Stimulated activated CD8-positive, alpha-beta memory T cell treated with anti-CD3 and anti-CD28 coated beads, Interleukin-7, amount 100 ng/mL, for 4 hours (primary cell): ENCODE measurements at places on chromosomes 1 and 21.

DNA sequence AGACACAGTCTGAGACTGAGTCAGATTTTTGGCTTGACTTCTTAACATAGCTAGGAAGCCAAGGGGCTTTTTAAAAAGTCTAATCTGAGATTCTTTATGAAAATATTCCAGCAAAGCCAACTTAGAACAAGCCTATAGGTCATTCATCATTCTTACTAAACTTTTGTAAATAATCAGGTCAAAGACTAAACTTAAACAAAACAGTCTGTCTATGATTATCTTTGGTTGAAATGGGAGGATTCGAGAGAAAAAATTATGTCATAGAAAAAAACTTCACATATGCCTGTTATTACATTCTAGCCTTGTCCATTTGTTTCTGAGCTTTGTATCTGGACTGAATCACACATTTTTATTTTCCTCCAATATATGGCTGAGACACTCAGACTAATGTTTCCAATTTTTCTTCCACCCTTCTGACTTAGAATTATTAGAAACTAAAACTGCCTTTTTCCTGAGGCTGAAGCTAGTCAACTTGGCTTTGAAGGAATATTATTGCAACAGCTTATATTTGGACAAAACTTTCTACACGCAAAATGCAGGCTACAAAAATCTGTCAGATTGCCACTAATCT, 83.3 kb downstream of the ETS2 start:
- DNase-seq: no peak

- no peak for DNase-seq
Measured at GRCh38 chr1:58738876-58739275, 39.0 kb upstream of the MYSM1 start.

DNA sequence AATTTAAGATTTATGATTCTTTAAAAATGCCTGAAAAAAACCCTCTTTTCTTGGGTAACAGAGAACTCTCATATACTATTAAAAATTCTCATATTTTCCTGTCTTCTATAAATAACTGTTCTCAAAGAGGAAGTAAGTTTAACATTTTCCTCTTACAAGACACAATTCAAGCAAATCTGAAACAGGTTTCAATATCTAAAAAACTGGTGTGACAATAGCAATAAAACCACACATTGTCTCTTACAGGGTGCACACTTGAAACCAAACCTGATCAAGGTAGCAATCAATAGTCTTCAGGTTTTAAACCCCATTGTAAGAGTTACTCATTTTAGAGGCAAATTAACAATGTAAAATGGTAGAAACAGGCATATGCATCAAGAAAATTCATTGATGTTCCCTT, 28.0 kb downstream of the FUBP1 start:
- no peak for DNase-seq

- no peak for DNase-seq
Measured at GRCh38 chr1:89800022-89800655, 20.7 kb upstream of the LRRC8D start.

DNA sequence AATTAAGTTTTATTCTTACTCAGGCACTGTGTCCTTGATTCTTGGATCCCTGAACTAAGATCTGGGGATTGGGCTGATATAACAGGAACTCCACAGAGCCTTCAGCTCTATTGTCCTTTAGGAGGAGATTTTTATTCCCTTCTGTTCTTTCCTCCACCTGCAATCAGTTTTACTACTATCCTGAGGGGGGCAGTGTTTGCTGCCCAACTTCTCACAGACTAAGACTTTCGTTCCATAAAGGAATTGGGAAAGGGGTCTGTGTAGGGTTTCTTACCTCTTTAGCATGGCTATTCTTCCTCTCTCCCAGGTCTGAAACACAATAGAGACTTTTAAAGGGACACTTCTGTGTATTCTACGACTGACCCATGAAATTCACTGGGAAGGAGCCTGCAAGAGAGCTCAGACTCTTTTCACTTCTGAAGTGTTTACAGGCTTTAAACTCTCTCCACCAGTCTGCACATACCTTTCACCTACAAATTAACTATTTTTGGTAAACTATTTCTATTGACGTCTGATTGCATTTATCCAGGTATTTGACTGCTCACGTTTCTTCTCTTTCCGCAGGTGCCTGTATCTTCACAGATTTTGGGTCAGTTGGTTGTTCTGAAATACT, 103.3 kb upstream of the DEPDC1 start:
- no peak for DNase-seq

GRCh38 chr1:99705385-99705784, 59.5 kb downstream of the PALMD start:
- DNase-seq: no peak

DNA sequence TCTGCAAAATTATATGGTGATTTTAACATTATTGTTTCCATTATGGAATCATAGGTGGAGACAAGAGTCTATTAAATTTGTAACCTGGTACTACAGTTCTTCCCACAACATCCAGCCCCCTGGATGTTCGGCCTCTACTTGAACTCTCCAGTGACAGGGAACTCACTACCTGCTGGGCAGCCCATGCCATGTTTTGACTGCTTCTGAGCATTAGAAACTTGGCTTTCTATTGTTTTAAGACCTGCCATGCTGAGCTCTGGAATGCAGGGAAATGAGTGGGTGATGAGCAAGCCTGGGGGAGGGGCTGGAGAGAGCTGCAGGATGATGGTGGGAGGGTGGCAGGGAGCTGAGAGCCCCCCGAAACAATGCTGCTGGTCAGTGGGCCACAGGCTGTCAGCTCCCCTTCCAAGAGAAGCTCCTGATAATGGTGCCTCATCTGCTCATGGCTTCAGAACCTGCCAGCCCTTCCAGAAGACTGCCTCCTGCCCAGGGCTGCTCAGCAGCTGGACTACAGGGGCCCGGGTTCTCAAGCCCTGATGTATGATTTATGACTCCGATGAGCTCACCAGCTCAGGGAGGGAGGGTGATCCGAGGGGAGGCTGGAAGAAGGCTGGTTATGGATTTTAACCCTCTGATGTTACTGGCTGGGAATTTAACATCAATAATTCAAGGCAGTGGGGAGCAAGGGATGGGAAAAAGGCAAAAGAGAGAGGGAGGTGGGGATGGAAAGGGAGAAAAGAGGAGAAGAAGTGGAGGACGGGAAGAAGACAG, 205.0 kb downstream of the HIVEP3 start:
- DNase-seq: no peak

GRCh38 chr21:24023402-24023801, 1583.9 kb downstream of the MRPL39 start:
- DNase-seq: no peak

DNA sequence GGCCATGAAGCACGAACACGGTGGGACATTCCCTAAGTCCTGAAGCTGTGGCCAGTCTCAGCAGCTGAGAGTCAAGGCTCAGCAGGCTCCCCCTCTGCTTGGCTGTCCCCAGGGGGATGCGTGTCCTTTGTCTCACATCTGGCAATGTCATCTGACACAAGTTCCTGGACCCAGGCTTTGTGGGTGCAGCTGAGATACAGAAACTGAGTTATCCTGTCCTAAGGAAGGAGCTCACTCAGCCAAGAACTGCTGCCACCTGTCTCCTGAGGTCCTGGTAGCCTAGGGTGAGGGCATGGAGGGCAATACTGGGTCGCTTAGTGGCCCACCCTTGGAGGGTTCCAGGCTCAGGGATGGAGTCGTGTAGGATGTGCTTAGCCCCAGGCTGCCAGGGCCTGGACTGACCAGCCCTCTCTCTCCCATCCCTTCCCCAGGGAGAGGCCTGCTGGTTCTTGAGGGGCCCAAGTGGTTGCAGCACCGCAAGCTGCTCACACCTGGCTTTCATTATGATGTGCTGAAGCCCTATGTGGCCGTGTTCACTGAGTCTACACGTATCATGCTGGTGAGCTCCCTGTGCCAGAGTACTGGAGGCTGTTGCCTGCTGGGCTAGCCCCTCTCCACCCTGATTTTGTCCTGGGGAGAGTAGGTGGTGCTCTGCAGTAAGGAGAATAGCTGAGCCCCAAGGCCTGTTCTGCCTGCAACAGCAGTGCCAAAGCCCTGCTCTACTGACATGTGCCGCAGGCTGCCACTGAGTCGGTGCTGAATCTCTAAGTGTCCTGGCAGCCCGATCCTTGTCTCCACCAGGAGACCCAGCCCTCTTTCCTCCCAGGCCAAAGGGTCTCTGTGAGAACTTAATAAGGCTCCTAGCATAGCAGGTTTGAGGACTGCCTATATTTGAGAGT, 13.5 kb downstream of the CYP4B1 start:
- DNase-seq: no peak

DNA sequence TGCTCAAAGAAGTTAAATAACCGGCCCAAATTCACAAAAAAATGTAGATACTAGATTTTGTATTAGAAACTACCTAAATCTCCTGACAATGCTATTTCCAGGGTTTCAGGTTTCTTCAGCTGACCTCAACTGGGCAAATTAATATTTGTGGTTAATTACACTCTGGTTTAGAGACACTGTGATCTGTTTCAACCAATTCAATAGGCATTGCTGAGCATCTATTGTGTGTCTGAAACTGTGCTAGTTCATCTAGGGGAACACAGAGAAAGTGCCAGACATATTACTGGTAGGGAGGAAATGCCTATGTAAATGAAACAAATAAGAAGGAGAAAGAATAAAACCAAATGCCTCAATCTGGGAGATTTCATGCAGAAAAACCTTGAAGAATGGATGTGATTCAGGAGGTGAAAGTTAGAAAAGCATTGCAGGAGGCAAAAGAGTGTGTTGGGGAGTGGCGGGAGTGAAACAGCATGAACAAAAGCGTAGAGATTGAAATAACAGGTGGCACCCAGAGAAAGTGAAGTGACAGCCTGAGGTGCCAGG, 51.3 kb upstream of the IVNS1ABP start:
- DNase-seq: no peak

DNA sequence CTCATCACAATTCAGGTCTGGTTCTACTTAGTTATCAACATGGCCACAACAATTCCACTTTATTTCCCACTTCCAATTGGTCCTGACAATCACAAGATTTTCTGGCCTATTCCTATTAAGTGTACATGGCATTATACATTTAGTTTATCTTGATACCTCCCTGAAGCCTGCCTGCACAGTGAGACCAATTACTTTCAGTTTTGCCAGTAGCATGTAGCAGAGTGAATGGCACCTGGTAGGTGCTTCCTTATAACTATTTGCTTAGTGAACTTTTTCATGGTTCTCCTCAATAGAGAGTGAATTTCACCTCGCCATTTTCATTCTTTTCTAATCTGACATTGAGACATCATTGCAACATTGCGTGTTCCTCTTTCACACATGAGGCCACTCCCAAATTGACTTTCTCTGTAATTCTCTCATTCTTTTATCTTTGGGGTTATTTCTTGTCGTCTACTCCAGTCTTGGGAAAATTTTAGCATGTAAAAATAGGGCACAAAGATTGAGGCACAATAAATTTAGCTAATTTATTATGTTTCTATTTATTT, 124.3 kb downstream of the DISC1 start:
- DNase-seq: no peak

- no peak for DNase-seq
Measured at GRCh38 chr1:11473491-11474034, 5.4 kb upstream of the DISP3 start.

DNA sequence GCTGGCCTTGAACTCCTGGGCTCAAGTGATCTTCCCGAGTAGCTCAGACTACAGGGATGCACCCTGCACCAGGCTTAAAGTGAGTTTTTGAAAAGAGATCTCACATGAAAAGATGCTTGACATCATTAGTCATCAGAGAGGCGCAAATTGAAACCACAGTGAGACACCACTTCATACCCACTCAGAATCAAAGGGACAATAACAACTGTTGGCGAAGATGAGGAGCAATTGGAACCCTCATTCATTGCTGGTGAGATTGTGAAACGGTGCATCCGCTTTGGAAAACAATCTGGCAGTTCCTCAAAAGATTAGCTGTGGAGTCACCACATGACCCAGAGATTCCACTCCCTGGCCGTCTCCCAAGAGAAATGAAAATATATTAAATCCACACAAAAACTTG, 122.3 kb downstream of the PGBD5 start:
- no peak for DNase-seq

GRCh38 chr1:12565094-12565965, 52.7 kb downstream of the DHRS3 start:
- DNase-seq: no peak

DNA sequence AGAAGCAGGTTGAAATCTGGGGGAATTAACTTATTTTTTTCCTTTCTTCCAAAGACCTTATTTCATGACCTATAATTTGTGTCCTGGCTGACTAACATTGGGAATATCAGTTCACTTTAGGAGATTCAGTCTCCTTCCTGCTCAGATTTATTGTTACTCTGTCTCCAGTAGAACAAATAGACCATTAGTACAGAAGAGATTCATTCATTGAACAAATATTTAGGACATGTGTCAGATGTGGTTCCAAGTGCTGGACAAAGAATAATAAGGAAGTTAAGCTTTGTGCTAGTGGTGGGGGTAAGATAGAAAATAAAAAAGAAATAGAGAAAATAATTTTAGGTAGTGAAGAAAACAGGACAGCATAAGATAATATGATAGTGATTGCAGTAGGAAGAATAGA, 20.3 kb downstream of the ZMYM4 start:
- no peak for DNase-seq

- no peak for DNase-seq
Measured at GRCh38 chr1:160338580-160338979, 4.5 kb downstream of the COPA start.

GRCh38 chr1:245556057-245556456, 401.3 kb downstream of the KIF26B start:
- DNase-seq: no peak

- no peak for DNase-seq
Measured at GRCh38 chr1:225979421-225979820, 19.7 kb downstream of the SDE2 start.

DNA sequence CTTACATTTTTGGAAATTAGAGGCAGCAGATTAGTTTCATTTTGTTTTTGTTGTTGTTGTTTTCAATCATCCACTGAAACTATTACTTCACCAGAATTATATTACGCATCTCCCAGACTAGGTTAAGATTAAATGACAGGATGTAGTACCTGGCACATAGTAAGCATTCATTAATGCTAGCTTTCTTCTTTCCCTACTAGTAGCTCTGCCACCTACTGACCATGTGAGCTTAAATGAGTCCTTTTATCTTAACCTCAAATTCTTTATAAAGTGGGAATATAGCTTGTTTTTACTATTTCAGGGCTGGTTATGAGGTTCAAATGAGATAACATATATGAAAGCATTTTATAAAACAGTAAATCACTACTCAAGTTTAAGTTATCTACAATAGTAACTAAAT, 10.2 kb upstream of the ASPM start:
- DNase-seq: no peak

- no peak for DNase-seq
Measured at GRCh38 chr1:100699744-100700143, 19.8 kb upstream of the VCAM1 start.

DNA sequence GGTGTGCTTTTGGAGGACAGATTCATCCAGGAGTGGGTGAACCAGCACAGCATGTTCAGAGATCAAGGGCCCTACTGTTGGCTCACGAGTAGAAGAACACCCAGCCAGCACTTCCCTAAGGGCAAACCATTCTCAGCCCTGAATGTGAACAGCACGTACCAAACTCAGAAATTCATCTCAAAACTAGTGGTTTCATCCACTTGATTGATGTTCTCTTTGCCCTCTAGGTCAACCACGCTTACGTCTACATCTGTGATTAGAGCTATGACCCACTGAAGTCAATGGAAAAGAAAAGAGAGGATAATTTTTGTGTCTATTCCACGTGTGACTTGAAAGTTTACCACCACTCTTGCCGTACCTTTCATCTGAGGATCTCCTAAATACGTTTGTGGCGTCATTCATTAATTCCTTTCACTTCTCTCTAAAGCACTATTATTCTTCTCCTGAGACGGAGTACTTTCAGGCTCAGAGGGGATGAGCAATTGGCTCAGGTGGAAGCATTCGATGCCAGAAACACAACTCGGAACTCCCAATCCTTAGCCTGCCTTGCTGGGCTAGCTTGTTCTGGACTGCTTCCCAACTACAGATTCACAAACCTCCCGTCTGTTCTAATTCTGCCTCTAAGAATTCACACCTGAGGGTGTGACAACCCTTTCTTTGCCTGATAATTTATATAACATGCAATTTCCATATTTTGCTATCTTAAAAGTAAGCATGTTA, 57.3 kb upstream of the HIVEP3 start:
- DNase-seq: no peak
